ENCODE measurements at places on chromosomes 3 and 15.

GRCh38 chr3:65194047-65194714 lies 506.4 kb upstream of the ADAMTS9 start:
- no peak for DNase-seq

GRCh38 chr3:16379838-16380237 lies 114.8 kb downstream of the OXNAD1 start:
- no peak for DNase-seq

- DNase-seq, result no peak
Measured at GRCh38 chr3:17118771-17119170, 234.0 kb downstream of the PLCL2 start.

DNA sequence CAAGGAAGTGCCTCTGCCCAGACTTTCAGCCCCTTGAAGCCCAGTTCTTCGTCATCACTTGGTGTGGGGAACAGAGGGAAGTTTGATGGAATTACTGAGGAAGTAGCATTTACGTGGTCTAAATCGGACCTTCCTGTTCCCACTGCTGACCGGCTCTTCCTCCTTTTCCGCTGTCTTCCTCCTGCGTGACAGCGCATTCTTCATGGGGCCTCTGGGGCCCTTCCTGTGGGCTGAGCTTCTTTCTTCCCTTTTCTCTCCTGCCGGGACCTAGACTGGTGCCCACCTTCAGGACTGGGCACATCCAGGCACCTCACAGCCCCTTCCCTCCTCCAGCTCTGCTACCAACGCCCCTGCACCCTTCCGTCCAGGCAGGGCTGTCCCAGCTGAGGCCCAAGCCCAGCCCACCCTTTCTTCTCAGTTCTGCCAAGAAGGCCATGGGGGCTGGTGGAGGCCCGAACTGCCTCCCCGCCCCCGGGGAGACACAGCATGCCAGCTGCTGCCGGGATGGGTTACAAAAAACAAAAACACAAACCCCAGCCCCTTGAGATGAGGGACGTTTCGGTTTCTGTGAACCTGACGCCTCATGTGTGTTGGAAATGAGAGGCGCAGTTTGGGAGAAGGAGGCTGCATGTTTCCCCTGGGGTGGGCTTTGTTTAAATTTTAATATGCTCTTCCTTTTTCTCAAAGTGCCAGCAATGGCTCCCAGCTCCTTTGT lies 19.1 kb downstream of the ZNF710 start:
- DNase-seq, result no peak

- no peak for DNase-seq
Measured at GRCh38 chr15:77342807-77343206, 77.1 kb downstream of the PEAK1 start.

GRCh38 chr3:143820466-143821221 lies 27.6 kb downstream of the SLC9A9 start:
- no peak for DNase-seq

DNA sequence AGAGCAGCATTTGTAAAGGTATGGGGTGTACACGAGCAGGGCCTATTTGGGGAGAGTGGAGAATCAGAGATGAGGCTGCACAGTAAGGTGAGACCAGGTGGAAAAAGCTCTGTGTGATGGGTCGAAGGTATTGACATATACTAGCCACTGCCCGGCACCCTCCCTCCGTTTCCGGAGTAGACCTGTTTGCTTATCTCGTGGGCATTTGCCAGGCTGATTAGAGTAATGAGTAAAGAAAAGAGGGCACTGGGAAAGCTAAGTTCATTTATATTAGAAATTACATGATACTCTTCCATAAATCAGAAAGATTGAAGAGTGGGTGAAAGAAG lies 46.2 kb upstream of the ATG7 start:
- DNase-seq, result no peak

GRCh38 chr3:3189961-3190360 lies 10.5 kb upstream of the CRBN start:
- DNase-seq, result no peak

DNA sequence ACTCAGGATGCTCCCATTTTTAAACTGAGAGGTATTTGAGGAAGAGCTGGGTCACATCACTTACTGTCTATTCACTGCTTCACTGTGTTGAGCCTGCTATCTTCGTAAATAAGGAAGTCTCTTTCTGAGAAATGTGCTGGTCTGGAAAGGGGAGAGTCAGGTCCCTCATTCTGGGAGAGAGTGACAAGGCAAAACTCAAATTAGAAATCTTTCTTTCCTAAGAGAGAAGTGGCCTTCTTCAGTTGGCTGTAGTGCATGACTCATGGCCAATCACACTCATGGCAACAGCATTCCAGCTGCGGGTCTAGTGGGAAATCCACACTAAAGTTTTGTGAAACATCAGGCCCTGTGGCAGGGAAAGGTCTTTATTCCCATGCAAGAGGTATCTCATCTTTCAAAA lies 11.5 kb upstream of the TIMP4 start:
- DNase-seq, result peak; percentile 9

- DNase-seq, result peak; percentile 12
Measured at GRCh38 chr15:83365370-83365938, 81.0 kb upstream of the BNC1 start.

- DNase-seq, result no peak
Measured at GRCh38 chr15:75982468-75982867, 29.8 kb downstream of the NRG4 start.

- no peak for DNase-seq
Measured at GRCh38 chr15:69885173-69885955, 212.4 kb downstream of the TLE3 start.

DNA sequence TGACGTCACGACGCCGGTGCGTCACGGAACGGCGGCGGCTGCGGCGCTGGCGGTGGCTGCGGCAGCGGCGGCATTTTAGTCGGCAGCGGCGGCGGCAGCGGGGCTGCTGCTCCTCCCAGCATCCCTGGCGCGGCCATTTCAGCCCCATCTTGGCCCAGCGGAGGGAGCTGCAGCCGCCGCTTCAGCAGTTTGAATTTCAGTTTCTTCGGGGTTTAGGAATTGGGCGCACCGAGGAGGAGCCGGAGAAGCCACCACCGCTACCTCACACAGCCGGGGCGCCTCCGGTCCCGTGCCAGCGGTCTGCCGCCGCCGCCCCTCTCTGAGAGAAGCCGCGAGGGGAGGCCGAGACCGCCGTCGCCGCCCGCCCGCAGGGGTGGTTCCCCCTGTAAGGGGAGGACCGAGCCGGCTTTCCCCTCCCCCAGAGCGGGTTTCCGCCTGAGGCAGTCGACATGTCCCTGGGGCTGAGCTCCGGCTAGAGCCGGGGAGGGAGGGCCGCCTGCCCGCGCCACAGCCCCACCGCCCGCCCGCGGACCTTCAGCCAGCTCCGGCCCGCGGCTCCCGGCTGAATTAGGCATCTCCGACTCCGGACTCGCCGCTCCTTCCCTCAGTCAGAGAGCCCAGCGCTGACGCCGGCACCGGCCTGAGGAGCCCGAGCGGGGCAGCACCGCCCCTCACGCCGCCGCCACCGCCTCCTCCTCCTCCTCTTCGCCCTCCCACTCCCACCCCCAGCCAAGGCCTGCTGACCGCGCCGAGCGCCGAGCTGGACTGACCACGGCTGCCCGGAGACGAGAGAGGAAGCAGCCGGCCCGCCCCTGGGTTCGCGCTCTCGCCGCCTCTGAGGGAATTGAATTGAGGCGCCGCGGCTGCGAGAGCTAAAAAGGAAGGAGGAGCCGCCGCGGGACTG lies at the start of gene TSC22D2:
Gene TSC22D2 (plus strand): TSS at position 78 of the 904 bp plus-strand sequence. CDS start 1,053 bp downstream, outside the sequence.
- peak; percentile 96 for DNase-seq

DNA sequence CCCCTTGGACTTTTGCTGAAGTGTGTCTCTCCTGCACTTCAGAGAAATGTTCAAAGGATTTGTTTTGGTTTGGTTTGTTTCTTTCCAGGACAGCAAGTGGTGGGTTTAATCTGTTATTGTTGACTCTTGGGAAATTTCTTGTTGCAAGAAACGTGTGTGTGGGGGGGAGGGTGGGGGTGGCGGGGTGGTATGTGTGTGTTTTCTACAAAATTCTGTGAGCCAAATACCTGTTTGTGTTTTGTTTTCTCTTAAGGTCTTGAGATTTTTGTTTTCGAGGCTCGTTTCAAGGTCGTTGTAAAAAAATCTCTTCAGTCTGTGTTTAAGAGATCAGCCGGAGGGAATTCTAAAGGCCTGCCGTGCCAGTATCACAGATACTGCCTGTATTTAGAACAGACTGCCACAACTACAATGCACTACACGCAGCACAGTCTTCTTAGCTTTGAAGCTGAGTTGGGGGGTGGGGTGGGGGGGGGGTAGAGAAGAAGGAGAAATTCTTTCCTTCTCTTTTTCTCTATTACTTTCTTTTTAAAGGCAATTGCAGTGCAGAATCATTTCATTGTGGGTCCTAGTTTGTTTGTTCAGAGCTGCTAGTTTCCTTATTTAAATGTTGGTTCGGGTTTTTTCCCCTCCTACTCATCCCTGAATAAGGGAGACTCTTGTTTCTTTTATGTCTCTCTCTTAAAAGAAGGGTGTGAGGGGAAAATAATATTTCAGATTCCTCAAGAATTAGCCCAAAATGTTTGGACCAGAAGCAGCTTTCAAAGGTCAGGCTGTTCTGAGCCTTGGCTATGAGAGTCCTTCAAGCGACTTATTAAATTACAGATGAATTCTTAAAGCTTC lies 1.4 kb upstream of the BCL6 start:
- DNase-seq, result peak; percentile 49

- DNase-seq, result no peak
Measured at GRCh38 chr3:106176734-106177133, 307.9 kb upstream of the CBLB start.

DNA sequence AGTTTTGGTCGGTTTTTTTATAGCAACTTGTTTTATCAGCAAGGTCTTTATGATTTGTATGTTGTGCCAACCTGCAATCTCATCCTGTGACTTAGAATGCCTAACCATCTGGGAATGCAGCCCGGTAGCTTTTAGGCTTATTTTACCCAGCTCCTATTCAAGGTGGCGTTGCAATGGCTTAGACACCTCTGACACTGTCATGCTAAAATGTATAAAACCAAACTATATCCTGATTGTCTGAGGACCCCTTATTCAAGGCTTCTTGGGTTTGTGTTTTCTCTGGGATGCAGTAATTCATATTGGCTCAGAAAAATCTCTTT lies 209.0 kb upstream of the ALCAM start:
- DNase-seq, result no peak

- DNase-seq, result no peak
Measured at GRCh38 chr3:16114429-16114828, 60.1 kb upstream of the GALNT15 start.

DNA sequence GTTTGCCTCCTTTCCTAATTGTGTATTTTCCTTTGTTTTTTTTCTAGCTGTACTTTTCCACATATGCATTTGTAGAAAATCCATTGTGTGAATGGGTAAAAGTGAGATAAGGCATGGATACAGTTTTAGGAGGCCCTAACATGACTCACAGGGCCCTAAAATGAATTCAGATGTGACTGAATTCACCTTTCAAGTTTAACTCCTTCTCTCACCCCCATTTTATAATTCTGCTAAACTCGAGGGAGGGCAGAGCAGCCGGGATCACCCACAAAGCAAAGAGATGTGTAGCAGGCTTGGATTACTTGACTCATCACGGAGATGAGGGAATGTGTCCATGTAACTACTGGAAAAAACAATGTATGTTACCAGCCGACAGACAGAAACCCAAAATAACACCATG lies 59.9 kb downstream of the FOXP1 start:
- no peak for DNase-seq

DNA sequence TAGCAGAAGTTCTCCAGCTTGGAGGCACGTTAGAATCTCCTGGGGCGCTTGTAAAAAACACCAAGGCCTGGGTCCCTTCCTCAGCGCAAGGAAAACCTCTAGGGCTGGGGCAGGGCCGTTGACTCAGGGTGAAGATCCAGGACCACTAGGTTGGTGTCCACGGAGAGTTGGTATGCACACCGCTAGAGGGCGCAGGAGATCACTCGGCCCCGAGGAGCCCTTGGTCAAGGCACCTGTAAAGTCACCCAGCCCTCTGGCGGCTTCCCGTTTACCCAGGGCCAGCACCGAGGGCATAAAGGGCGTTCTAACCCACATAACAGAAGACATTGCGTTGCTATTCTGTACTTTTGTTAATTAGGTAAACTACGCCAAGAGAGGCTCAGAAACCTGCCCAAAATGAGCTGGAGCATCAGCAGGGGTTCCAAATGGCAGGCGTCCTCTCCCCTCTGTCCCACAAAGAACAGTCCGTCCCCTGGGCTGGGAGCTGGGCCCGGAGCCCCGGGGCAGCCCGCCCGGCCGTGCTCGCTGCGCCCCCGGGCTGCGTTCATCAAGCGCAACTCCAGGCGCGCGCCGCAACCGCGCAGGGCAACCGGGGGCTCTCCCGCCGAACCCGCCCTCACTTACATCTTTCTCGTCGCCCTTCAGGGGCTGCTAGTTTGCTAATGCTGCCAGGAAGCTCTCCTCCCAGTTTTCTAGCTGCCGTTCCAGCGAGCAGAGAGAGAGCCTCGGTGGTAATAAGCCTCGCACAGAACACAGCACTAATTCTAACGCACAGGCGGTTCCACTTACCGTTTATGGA lies 332.1 kb downstream of the ARRDC4 start:
- DNase-seq, result peak; percentile 41

DNA sequence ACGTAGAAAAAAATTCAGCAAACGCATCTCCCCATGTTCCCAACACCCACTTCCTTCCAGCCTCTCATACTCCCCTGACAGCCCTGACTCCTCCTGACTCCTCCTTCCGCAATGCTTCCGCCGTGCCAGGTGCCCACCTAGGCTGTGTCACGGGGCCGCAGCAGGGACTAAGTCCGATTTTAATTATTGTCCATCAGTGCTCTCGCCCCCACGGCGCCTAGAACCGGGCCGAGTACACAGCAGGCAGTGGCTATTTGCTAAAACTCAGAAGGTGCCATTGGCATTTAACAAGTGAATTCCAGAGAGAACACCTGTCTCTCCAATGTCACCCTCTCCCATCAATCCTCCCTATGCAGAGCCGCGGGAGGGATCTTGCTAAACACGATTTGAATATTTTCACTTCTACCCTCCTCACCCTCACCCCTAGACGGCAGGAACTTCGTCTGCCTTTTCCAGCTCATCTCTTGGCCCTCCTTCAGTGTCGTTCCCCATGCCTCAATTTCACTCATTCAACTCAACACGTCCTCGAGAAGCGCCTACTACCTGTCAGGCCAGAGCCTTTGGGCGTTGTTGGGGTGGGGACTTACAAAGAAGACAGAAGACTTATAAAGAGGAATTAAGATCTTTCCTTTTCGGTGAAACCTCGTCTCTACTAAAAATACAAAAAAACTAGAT lies 11.5 kb upstream of the SHF start:
- peak; percentile 37 for DNase-seq

- DNase-seq, result no peak
Measured at GRCh38 chr3:149369991-149370866, 7.2 kb downstream of the TM4SF1 start.

- DNase-seq, result no peak
Measured at GRCh38 chr15:77327168-77327567, 92.7 kb downstream of the PEAK1 start.

All from thyroid gland (tissue), 4 donors.